Body of pancreas (tissue), 4 donors: ENCODE measurements at places on chromosomes 6 and 20. TPM values are rescaled to one million over a fixed set of nuclear protein-coding genes. Genes with fewer than 3 reads are reported as not detected.
A peak's percentile ranks its signal among the peaks of the same experiment; 100 is the strongest.

DNA sequence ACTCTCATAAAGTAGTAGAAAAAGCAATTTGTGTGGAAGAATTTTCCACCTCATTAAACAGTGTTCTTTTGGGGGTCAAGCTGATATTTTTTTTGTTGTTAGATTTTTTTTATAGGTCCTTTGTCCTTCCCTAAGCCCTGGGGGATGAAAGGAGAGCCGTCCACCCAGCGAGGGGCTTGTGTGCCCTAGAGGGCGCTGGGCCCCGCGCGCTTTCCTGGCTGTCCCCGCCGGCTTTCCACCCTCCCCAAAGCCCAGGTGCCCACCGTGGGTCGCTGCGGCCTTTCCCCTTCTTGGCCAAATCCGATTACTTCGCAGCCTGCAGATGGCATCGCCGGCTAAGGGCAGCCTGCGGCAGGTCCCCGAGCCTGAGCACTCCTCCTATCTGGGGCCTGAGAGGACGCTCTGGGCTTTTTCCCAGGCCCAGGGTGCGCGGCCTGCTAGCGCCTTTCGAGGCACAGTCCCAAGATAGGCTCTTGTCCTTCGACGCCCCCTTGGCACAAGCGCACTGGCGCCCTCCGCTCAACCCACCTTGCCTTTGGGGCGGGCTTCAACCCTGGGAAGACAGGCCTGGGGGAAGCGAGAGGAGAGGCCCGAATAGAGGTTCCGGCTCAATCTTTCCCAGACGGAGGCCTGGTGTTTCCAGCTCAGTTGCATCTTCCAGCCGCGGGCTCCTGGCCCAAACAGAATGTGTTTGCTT lies 33.6 kb downstream of the TFAP2A start:
- no peak overlapping the region for H3K4me3 ChIP-seq
- no peak overlapping the region for H3K27ac ChIP-seq
- DNase-seq: no peak
- peaks cover 43% of the 10 kb centered on the region for H3K27me3 ChIP-seq

GRCh38 chr6:132333639-132334520 lies 67.4 kb downstream of the MOXD1 start:
- no peaks in the 10 kb centered on the region for H3K27me3 ChIP-seq
- H3K36me3 ChIP-seq: no peaks in the 10 kb centered on the region
- H3K4me1 ChIP-seq: peaks cover 14% of the 10 kb centered on the region
- peak; percentile 69 for DNase-seq
- H3K4me3 ChIP-seq: no peak overlapping the region

The EYA2 gene
- total RNA-seq: 3.6 TPM

DNA sequence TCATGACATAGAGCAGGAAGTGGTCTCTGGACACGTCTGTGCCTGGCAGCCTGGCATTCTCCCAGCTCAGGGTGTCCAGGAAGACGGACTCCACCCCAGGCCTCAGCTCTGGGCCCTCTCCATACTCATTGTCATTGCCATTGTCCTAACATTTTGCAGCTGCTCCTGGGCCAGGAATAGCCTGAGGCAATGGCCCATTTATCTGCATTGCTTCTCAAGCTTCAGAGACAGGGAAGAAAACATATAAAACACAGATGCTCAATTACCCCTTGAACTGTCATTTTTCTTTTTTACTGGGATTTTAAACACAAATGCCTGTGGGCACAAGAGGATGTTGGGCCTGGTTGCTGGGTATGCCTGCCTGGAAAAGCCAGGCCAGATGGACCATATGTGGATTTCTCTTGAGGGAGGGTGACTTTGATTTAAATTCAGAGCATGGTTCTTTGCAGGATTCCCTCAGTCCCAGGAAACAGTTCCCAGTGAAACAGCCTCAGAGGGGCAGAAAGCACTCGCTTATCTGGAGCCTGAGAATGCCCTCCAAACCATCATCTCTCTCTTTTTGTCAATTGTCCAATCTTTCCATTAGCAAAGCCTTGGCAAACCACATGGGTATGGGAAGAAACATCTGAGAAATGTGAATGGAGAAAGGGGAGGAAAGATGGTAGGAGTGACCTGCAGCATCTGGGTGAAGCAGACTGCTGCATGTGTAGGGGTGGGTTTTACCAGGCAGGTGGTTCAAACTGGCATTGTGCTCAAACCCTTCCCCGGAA lies 17.9 kb downstream of the LAMP5 start:
- H3K4me3 ChIP-seq: no peak overlapping the region
- H3K36me3 ChIP-seq: no peaks in the 10 kb centered on the region
- no peaks in the 10 kb centered on the region for H3K4me1 ChIP-seq
- no peak for DNase-seq

The C20orf202 gene
- total RNA-seq: not detected

GRCh38 chr6:125445054-125445453 lies 143.3 kb upstream of the HDDC2 start:
- H3K27ac ChIP-seq: no peak overlapping the region
- no peak for DNase-seq
- H3K4me3 ChIP-seq: no peak overlapping the region
- H3K4me1 ChIP-seq: no peaks in the 10 kb centered on the region
- H3K27me3 ChIP-seq: no peaks in the 10 kb centered on the region

- no peaks in the 10 kb centered on the region for H3K27me3 ChIP-seq
- peak within 1 kb of the TSS; percentile 93 for H3K4me3 ChIP-seq
Observed at GRCh38 chr20:23637282-23638221, at the start of gene CST3. Gene CST3 (minus strand): TSS chr20:23637955. CDS start chr20:23637862, 93 bp downstream.

GRCh38 chr6:21846541-21847451 lies 253.2 kb downstream of the SOX4 start:
- H3K36me3 ChIP-seq: no peaks in the 10 kb centered on the region
- peaks cover 9% of the 10 kb centered on the region for H3K4me1 ChIP-seq
- H3K27ac ChIP-seq: no peak overlapping the region
- DNase-seq: no peak

DNA sequence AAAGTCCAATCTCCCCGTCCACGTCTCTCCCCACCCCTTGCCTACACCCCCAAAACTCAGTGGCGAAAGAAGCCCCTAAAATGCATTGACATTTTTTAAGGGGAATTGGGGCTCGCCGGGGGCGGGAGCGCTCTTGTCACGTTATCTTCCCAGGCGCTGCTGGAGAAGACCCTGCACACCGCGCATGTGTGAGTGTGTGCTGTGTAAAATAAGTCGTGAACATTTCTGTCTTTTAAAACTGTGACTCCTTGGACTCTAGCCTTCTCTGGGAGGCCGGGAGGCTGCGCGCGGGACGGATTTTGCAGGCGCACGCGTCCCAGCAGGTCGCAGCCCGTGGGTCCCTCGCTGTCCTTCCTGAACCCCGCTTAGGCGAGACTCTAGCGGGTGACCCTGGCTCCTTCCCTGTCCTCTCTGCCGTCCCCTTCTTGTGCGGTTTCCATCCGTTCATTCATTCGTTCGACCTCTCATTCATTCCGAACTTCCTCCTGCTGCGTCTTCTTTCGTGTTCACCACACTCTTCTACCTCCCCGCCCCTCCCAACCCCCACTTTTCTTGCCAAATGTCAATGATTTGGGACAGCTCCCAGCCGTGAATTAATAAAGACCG lies 2.2 kb downstream of the NRN1 start:
- H3K27me3 ChIP-seq: peaks cover 85% of the 10 kb centered on the region
- peaks cover 56% of the 10 kb centered on the region for H3K4me1 ChIP-seq
- H3K4me3 ChIP-seq: no peak overlapping the region
- H3K27ac ChIP-seq: no peak overlapping the region
- no peak for DNase-seq
